HS-27A (cell line): ENCODE measurements at places on chromosomes 5 and 9.

- DNase-seq: no peak
Measured at GRCh38 chr9:89622933-89623861, 18.4 kb downstream of the GADD45G start.

- no peak for DNase-seq
Measured at GRCh38 chr9:77271023-77271690, 93.8 kb downstream of the VPS13A start.

GRCh38 chr9:81565609-81566008, 123.7 kb downstream of the TLE1 start:
- DNase-seq: no peak

GRCh38 chr9:113645978-113646253, 182.4 kb downstream of the RGS3 start:
- DNase-seq: no peak

DNA sequence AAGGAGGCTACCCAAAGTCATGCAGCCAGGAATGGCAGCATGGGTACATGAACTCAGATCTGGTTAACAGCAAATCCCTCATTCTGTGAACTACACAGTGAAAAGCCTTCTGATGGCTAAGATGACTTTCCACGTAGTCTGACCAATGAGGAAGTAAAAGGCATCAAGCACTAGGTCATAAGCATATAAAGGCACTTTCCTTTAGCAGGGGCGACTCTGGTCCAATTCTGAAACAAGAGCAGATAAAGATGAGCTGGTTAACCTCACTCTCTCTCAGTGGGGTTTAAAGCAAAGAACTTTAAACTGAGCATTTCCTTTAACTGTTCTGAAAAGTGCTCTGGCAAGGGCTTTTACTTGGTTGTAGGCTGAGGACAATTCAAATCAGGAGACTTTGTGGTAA, 21.1 kb downstream of the PSMB7 start:
- DNase-seq: no peak

DNA sequence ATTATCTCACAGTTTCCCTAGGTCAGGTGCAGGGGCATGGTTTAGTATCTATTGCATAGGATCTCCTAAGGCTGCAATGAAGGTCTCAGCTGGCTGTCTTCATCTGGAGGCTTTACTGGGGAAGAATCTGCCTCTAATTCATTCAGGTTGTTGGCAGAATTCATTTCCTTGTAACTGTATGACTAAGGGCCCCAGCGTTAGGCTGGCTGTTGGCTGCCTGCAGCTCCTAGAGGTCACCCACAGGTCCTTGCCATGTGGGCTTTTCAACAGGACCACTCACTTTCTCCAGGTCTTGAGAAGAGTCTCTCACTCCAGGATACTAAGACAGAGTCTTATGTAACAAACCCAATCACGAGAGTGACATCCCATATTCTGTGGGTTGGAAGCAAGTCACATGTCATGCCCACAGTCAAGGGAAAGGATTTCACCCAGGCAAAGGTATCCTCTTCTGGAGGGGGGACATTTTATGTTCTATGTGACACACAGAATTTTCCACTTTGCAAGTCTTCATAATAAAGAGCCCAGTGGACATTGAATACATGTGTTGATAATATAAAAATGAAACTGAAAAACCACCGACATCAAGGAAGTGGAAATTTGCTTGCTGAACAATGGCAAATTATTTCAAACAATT, 38.2 kb downstream of the HMHB1 start:
- no peak for DNase-seq
